ENCODE measurements at places on chromosomes 16 and 17. TPM values are rescaled to one million over a fixed set of nuclear protein-coding genes. Genes with fewer than 3 reads are reported as not detected.

DNA sequence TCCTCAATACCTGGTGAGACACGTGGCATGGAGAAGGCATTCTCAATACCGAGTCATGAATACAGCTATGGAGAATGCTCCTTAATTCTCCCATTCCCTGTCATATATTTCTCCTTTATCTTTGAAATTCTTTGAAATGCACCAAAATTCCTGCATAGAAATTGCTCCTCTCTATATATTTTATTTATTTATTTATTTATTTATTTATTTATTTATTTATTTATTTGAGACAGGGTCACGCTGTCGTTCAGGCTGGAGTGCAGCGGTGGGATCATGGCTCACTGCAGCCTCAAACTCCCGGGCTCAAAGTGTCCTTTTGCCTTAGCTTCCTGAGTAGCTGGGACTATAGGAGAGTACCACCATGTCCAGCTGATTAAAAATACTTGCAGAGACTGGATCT is 190.3 kb upstream of the MAF start:
- no peaks in the 10 kb centered on the region for H3K36me3 ChIP-seq
- H3K27ac ChIP-seq, result no peak overlapping the region
- H3K4me3 ChIP-seq, result no peak overlapping the region
- no peak for DNase-seq
- peaks cover 11% of the 10 kb centered on the region for H3K27me3 ChIP-seq

DNA sequence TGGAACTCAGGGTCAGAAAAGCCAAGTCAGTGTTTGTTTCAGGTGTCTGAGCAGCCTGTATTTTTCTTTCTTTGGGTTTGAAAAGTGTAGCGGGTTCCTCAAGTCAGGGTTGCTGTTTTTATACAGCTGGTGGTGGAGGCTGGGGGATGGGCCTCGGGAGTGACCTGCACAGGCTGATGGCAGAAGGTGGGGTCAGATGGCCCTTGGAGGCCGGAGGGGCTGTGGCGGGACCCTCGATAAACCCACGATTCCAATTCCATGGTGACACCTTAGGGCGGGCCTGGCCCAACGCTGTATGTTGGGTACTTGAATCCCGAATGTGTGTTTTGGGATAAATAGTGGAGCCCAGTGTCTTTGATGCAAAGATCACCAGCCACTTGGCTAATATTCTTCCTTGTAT is 28.7 kb downstream of the COX4I1 start:
- peaks cover 4% of the 10 kb centered on the region for H3K36me3 ChIP-seq
- H3K4me1 ChIP-seq, result no peaks in the 10 kb centered on the region
- no peak overlapping the region for H3K4me3 ChIP-seq
- no peak overlapping the region for H3K27ac ChIP-seq
- H3K27me3 ChIP-seq, result peaks cover 49% of the 10 kb centered on the region

Gene PIRT
- not detected for total RNA-seq

DNA sequence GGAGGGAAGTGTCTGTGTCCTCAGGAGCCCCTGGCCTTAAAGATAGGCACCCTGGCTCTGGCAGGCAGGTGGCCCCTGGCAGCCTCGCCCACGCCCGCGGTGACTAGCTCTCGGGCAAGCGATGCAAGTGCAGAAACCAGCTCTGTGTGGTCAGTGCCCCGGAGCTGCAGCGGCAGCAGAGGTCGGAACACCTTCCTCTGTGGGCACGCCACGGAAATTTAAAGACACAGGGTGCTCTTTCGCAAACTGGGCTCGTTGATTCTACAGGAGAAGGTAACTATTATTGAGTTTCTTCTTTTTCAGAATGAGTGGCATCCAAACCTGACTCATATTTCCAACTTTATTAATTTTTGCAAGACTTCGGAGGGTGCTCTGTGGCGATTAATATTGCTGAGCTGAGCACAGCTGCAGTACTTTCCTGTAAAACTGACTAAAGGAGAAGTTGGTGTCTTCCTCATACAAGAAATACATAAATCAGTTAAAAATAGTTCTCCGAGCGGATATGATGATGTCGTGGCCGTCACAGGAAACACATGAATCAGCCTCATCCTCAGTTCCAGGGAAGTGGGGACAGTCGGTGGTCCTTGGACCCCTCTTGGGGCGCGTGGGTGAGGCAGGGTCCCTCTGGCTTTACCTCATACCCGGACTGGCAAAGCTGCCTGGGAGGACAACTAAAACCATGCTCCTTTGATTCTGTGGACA is 120.2 kb downstream of the METRNL start:
- peak overlapping the region; percentile 100 for H3K27ac ChIP-seq
- DNase-seq, result peak; percentile 86
- no peaks in the 10 kb centered on the region for H3K36me3 ChIP-seq
- no peaks in the 10 kb centered on the region for H3K27me3 ChIP-seq
- peak overlapping the region; percentile 74 for H3K4me3 ChIP-seq

DNA sequence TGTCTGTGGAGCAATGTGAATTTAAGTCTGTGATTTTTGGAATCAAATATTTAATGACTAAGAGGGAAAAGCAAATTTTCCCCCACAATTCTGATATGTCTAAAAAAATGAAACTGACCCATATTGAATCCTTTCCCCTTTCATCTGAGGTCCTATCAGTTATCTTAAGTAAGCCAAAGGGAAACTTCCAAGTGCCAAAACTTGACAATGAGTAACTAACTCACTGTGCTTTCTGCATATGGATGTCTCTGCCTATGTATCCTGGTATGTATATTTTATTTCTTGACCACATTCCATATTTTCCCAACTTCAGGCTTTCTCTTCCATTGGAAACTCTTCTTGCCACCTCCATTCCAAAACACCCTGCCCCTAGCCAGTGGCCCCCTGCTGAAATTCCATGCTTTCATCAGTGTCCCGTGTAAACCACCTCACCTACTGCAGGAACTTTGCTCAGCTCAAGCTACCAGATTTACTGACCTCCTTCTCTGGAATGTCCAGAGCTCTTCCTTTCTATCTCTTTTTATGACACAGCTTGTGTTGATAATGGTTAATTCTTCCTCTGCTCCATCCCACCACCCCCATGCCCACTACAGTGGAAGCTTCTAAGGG is 59.0 kb downstream of the TOX3 start:
- no peak overlapping the region for H3K4me3 ChIP-seq
- no peaks in the 10 kb centered on the region for H3K4me1 ChIP-seq
- DNase-seq, result no peak
- H3K27ac ChIP-seq, result no peak overlapping the region

DNA sequence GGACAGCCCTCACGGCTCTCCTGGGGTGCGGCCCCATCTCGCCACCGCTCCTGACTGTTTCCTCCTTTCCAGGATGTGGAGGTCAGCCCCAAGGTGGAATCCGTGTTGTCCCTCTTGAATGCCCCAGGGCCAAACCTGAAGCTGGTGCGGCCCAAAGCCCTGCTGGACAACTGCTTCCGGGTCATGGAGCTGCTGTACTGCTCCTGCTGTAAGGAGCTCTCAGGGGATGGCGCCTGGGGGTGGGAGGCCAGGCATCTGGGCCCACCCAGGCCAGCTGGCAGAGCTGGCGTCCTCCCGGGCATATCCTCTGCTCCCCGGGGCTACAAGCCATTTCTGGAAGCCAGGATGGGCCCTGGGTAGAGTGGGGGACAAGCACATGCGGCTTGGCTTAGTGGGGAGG is 13.2 kb downstream of the IL34 start:
- no peaks in the 10 kb centered on the region for H3K36me3 ChIP-seq
- peaks cover 4% of the 10 kb centered on the region for H3K4me1 ChIP-seq
- no peak overlapping the region for H3K4me3 ChIP-seq
- H3K27ac ChIP-seq, result no peak overlapping the region
- H3K27me3 ChIP-seq, result no peaks in the 10 kb centered on the region

- no peaks in the 10 kb centered on the region for H3K36me3 ChIP-seq
- H3K27ac ChIP-seq, result peak overlapping the region; percentile 87
- peaks cover 43% of the 10 kb centered on the region for H3K4me1 ChIP-seq
Observed at GRCh38 chr17:76997981-76998531, 129.9 kb downstream of the MGAT5B start.

GRCh38 chr17:57420734-57421717 is 164.7 kb downstream of the MSI2 start:
- H3K27ac ChIP-seq, result no peak overlapping the region
- no peaks in the 10 kb centered on the region for H3K27me3 ChIP-seq
- DNase-seq, result no peak
- peaks cover 39% of the 10 kb centered on the region for H3K4me1 ChIP-seq
- no peak overlapping the region for H3K4me3 ChIP-seq

DNA sequence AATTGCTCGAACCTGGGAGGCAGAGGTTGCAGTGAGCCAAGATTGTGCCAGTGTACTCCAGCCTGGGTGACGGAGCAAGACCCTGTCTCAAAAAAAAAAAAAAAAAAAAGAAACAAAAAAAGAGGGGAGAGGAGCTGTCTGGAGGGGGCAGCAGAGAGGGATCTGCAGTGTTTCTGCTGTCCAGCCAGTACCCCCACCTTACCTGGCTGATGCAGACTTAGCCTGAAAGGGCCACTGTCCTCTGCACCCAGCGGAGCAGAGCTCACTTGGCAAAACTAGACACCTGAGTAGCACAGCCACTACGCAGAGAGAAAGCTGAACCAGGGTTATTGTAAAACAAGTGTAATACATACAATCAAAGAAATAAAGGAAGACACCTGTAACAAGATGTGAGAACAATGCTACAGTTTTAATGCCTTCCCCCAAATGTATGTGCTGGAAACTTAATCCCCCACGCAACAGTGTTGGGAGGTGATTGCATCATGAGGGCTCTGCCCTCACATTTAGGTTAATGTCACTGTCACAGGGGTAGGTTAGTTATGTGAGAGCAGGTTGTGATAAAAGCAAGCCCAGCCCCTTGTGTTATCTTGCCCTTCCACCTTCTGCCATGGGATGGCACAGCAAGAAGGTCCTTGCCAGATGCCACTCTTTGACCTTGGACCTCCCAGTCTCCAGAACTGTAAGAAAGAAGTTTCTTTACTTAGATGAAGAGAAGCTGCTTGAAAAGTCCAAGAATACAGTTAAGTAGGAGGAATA is 211.2 kb downstream of the RPTOR start:
- DNase-seq, result no peak
- no peak overlapping the region for H3K4me3 ChIP-seq
- H3K27me3 ChIP-seq, result no peaks in the 10 kb centered on the region
- no peak overlapping the region for H3K27ac ChIP-seq
- H3K4me1 ChIP-seq, result peaks cover 59% of the 10 kb centered on the region

Gene PYY
- total RNA-seq, result not detected

DNA sequence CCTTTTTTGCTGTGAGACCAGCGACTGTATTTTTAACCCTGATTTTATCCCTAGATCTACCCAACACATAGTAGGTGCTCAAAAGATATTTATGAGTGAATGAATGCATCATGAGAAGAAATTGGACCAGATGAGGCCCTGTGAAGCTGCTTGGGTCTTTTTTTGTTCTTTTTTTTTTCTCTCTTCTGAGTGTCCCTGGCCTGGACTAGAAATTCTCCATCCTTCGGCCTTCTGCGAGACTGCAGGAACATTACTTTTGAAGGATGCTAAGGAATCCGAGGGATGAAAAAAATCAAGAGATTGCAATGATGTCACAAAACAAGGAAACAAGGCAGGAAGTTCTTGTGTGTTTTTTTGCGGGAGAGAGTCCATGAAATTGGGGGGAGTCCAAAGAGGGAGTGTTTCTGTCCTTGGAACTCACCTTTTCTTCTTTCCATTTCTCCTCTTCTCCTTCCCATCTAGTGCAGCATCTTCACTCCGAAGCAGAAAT is 560 bp upstream of the RUSF1 start:
- H3K4me1 ChIP-seq, result peaks cover 43% of the 10 kb centered on the region
- H3K27ac ChIP-seq, result peak overlapping the region; percentile 96
- H3K36me3 ChIP-seq, result peaks cover 11% of the 10 kb centered on the region
- peak overlapping the region; percentile 95 for H3K4me3 ChIP-seq
- DNase-seq, result no peak

Gene TP53TG3C
- total RNA-seq, result not detected

Gene OR1F1
- not detected for total RNA-seq

GRCh38 chr17:15446036-15446435 is 21.4 kb downstream of the CDRT4 start:
- no peaks in the 10 kb centered on the region for H3K27me3 ChIP-seq
- H3K36me3 ChIP-seq, result no peaks in the 10 kb centered on the region
- no peak overlapping the region for H3K4me3 ChIP-seq
- no peaks in the 10 kb centered on the region for H3K4me1 ChIP-seq
- no peak overlapping the region for H3K27ac ChIP-seq

DNA sequence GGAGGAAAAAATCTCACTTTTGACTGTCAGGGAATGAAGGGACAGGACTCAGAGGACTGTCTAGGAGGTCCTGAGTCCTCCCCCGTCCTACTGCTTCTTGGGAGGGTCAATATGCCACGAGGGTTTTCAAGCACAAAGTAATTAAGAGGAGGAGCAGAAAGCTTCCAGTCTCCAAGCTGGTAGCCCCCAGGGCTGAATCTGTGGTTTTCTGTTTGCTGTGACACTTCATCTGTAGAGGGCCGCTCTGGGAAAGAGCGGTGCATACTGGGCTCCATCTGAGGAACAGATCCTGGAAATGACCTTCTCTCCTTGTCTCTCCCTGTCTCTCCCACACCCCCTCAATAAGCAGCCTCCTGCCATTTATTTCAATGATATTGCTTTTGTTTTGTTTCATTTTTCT is 180.1 kb upstream of the SDK2 start:
- no peak overlapping the region for H3K4me3 ChIP-seq
- no peak for DNase-seq
- no peak overlapping the region for H3K27ac ChIP-seq
- H3K27me3 ChIP-seq, result peaks cover 31% of the 10 kb centered on the region
- H3K4me1 ChIP-seq, result peaks cover 1% of the 10 kb centered on the region
- no peaks in the 10 kb centered on the region for H3K36me3 ChIP-seq

DNA sequence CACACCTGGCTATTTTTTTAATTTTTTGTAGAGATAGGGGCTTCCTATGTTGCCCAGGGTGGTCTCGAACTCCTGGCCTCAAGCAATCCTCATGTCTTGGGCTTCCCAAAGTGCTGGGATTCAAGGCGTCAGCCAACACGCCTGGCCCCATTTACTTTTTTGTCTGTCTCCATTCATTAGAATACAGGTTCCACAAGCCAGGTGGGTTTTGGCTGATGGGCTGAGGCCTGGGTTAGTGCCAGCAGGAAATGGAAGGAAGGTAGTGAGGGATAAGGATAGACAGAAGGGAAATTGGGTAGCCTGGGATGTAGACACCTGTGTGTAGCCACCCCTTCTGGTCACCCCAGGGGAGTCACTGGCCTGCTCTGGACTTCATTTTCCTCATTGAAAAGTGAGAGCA is 4.4 kb upstream of the IL27 start:
- peaks cover 28% of the 10 kb centered on the region for H3K4me1 ChIP-seq
- H3K27me3 ChIP-seq, result no peaks in the 10 kb centered on the region

DNA sequence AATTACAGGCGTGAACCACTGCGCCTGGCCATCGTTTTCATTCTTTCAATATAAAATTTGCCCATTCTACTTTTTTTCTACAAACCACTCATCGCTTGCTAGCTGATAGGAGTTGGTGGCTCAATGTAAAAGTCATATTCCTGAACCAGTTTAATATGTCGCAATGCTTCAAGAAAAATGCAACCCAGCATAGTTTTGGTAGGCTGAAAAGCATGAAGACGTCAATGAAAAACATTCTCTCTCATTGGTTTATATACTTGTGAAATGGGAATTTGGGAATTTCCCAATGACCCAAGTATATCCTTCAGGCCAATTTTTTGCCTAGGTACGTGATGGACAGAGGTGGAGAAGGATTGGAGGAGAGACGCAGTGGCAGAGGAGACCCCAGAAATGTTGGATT is 26.9 kb downstream of the USP43 start:
- DNase-seq, result no peak
- no peak overlapping the region for H3K4me3 ChIP-seq
- H3K4me1 ChIP-seq, result peaks cover 21% of the 10 kb centered on the region
- no peak overlapping the region for H3K27ac ChIP-seq
- no peaks in the 10 kb centered on the region for H3K36me3 ChIP-seq

All from activated CD8-positive, alpha-beta memory T cell treated with anti-CD3 and anti-CD28 coated beads, Interleukin-2, amount 10 ng/mL, durations not matched to agents 7 days and 5 days (primary cell).